ENCODE measurements at places on chromosomes 1 and 21. TPM values are rescaled to one million over a fixed set of nuclear protein-coding genes. Genes with fewer than 3 reads are reported as not detected.

GRCh38 chr21:34129039-34129891 is 55.9 kb downstream of the MRPS6 start:
- peak; percentile 56 for DNase-seq

GRCh38 chr1:27103498-27103897 is 51.4 kb downstream of the SLC9A1 start:
- DNase-seq: no peak

Gene FNDC5
- not detected for total RNA-seq

DNA sequence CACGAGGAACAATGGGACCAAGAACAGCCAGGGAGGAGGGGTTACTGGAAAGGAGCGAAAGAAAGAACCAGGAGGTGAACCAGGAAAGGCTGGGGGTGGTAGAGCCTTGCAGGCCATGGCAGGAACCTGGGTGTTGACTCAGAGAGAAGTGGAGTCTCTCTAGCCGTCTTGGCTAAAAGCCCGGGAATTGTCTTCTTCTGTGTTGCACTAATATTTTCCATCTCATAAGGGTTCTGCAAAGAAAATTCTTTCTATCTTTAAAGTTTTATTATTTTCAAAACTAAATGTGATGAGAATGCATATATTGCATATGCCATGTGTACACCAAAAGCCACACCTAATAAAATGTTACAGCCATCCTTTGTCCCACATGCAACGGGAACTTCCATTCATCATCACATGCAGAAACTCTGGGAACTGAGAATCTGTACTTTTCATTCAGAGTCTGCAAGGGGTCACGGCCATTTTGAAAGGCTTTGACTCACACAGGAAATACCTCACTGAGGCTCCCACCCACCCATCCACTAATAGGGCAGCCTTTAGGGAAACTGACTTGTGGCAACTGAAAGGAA is 38.0 kb downstream of the ERG start:
- DNase-seq: no peak

GRCh38 chr1:231072041-231072440 is 32.0 kb upstream of the FAM89A start:
- no peak for DNase-seq

Gene LCE1C
- not detected for total RNA-seq

Gene KCNK2
- total RNA-seq: not detected

Gene CD1E
- not detected for total RNA-seq

DNA sequence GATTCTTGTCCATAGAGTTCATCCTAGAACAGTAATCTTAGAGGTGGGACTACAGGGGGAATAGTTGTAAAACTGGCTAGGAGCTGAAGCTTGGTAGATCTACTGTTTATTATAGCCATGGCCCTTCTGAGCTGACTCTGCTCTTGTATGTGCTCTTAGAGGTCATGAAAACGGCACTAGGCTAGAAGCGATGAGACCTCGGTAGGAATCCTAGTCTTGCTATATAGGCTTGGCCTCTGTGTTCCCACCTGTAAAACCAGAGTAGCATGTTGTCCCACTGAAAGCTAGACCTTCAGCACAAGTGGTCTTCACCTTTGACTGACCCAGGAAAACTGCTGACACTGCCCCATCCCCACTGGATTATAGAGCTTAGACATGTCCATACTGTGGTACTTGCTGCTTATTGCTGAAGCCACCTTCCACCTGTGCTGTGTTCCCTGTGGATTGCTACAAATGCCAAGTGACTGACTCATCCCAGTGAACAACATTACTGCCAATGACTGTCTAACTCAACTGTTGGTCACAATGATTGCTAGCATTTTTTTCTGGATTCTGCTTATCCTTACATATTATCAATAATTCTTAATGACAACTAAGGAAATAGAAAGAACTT is 23.0 kb upstream of the PIGC start:
- no peak for DNase-seq

DNA sequence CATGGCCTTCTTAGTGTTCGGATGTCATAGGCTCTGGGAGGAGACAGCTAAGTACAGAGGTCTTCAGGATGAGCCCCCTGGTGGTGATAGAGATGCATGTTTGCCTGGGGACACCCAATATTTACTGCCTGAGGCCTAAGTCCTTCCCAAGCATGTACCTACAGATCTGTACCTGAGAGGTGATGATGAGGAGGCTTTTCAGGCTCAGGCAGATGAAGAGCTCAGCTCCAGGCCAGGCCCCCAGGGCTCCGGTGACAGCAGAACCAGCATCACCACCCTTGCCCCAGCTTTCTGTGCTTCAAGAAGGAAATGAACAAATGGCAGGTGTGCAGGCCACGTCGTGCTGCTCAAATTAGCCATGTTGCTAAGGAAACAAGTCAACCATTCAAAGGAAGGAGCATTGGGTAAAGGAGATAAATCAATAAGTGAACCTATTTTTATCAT is 21.1 kb downstream of the CACNA1E start:
- DNase-seq: no peak

Gene LINGO4
- total RNA-seq: 1.2 TPM

Gene ADAMTSL4
- total RNA-seq: 1.4 TPM

DNA sequence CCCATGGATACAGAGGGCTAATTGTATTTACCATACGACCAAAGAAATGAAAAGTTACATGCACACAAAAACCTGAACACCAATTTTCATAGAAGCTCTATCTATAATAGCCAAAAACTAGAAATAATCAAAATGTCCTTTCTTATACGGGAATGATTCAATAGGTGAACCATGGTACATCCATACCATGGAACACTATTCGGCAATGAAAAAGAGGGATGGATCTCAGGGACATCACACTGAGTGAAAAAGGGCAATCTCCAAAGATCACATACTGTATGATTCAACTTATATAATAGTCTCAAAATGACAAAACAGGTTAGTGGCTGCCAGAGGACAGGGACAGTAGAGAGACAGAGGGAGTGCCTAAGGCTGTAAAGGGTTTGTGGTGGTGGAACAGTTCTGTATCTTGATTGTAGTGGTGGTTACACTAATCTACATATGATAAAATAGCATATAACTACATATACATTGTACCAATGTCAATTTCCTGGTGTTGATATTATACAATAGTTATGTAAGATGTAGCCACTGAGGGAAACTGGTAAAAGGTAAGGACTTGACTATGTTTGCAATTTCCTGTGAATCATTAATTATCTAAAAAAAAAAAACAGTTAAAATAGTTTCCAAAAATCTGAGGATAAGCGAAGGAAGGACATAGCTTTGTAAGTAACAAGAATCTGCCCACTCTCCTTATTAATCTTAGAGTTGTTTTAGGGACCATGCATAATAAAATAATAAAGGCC is 3.7 kb downstream of the RSBN1 start:
- DNase-seq: no peak

GRCh38 chr21:43339668-43340067 is 87.3 kb downstream of the SIK1 start:
- no peak for DNase-seq

Gene ADORA3
- total RNA-seq: 0.18 TPM

Gene SMAP2
- total RNA-seq: 173 TPM

DNA sequence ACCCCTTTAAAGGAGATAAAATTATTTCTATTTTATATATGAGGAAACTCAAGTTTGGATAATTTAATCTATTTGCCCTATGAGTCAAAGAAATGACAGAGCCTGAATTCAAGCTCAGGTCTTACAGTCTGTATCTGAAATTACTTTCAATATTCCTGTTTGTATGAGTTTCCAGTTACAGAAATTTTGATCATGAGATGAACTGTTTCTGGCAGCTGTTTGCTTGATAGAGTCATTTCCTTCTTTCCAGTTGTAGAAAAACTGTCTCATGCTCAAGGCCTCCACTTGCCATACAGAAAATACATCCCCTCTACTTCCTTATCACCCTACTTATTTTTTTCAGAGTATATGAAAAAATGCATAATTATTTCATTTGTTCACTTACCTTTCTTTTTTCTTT is 87.6 kb downstream of the PTPRC start:
- no peak for DNase-seq

GRCh38 chr1:216325946-216326345 is 97.3 kb downstream of the USH2A start:
- DNase-seq: no peak

GRCh38 chr1:71796006-71796405 is 486.3 kb downstream of the NEGR1 start:
- no peak for DNase-seq

Gene SYT2
- not detected for total RNA-seq

GRCh38 chr1:96764469-96764868 is 42.9 kb downstream of the PTBP2 start:
- no peak for DNase-seq

- no peak for DNase-seq
Measured at GRCh38 chr1:10220200-10220599, 9.8 kb downstream of the KIF1B start.

Gene MYBPH
- total RNA-seq: not detected

GRCh38 chr1:211478376-211478775 is 13.6 kb downstream of the RD3 start:
- no peak for DNase-seq

DNA sequence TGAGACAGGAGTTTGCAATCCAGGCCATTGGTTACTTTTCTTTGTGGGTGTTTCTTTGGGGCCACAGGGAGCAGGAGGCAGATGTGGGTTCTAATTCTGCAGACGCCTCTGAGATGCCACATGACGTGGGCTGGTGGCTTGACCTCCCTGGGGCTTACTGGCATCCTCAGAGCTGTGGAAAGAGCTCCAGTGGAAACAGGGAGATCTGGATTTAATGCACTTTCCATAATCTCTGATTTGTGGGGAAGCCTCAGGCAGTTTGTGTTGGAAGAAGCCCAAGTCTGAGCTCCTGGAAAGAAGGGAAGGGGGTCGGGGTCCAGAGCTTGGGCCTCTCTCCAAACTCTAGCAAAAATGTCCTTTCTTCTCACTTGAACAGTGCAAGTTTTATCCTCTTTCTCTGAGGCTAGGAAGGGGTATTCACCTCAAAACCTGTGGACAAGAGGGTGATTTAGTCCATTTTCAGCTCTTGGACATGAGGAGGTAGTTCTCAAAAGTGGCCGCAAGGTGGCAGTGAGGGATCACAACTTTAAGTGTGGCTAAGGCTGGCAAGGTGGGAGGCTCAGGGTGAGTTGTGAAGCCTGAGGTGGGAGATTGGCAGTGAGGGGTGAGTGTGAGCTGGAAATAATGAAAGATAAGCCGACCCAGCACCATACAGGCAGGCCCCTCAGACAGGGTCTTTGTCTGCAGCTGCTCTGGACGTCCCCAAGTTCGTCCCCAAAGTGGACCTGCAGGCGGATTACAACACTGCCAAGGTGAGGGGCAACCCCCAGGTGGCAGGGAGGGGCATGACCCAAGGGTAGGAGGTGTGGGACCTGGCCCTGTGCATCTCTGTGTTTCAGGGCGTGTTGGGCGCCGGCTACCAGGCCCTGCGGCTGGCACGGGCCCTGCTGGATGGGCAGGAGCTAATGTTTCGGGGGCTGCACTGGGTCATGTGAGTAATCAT is 9.2 kb downstream of the IKBKE start:
- peak; percentile 73 for DNase-seq

Gene CAPZA1
- 340 TPM for total RNA-seq

Gene TMPRSS2
- not detected for total RNA-seq

GRCh38 chr1:35555212-35555584 is 2.0 kb downstream of the KIAA0319L start:
- no peak for DNase-seq

DNA sequence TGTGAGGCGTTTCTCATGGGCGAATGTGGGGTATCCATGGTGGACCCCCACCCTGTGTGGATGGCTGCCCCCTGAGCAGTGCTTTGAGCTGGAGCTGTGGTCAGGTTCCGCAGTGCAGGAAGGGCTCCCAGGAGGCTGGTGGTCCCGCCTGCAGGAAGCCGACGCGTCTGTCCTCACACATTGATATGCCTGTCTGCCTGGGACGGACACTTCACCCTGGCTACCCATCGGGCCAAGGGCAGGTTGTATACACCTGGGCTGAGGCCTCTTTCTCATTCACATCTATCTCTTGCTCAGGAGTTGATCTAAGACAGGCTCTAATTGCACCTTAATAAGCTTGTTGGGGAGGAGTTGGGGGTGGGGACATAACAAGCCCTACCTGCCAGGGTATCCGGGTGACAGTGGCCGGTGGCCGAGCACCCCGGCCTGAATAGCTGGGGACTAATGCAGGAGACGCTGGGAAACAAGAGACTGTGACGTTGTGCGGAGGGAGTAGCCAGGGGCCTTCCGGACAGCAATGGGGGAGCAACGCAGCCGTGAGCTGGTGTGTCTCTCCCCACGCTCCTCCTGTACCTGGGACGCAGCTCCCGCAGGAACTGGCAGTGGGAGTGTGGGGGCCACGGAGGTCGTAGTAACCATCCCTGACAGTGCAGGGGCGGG is 21.7 kb downstream of the PDXK start:
- peak; percentile 42 for DNase-seq

DNA sequence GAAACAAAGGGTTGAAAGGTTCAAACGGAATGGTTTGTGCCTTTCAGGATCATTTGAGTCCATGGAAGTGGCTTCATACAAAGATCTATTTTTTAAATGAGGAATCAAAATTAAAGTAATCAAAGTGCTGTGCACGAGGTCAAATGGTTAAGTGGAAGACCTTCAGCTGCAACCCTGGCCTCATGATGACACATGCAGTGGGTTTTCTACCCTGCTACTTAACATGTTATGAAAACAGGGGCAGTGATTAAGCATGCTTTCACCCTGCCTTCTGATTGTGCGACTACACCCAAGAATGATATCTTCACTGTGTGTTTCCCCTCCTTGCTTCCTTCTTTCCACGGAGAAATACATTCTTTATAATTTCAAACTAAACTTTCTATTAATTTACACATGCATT is 604.2 kb downstream of the LRRIQ3 start:
- DNase-seq: no peak

- DNase-seq: peak; percentile 78
Measured at GRCh38 chr1:10960411-10961299, 51.8 kb upstream of the TARDBP start.

GRCh38 chr1:111212634-111213335 is 12.3 kb upstream of the DENND2D start:
- no peak for DNase-seq

DNA sequence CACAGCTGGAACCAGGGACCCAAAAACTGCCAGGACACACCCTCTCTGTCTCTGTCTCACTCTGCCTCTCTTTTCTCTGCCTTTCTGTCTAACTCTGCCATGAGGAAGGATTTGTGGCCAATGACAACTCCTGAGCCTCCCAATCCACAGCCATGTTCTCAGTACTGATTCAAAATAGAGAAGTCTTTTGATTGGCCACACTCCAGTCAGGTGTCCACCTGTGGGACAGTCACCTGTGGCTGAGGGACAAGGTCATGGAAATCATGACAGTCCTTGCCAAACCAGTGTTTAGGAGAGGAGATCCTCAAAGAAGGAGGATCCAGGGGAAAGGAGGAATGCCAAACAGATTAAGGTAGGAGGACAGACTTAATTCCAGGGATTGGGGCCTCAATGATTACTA is 15.8 kb downstream of the TINAGL1 start:
- peak; percentile 11 for DNase-seq

- peak; percentile 97 for DNase-seq
Measured at GRCh38 chr21:41425954-41426675, at the start of gene MX1. MX1 (plus strand) TSS chr21:41426239; CDS start chr21:41432071, 5,832 bp downstream.

- no peak for DNase-seq
Measured at GRCh38 chr1:72938408-72938807, 656.1 kb upstream of the NEGR1 start.

GRCh38 chr1:94667818-94668217 is 126.3 kb upstream of the F3 start:
- DNase-seq: no peak

Measured in activated CD4-positive, alpha-beta memory T cell treated with anti-CD3 and anti-CD28 coated beads, Interleukin-2, amount 10 ng/mL, durations not matched to agents 7 days and 5 days (primary cell).